ENCODE measurements at places on chromosomes 7 and 10.

- no peak for DNase-seq
Measured at GRCh38 chr10:78576276-78576675, 492.5 kb upstream of the ZMIZ1 start.

GRCh38 chr7:76051840-76052239 lies 3.9 kb downstream of the MDH2 start:
- no peak for DNase-seq

DNA sequence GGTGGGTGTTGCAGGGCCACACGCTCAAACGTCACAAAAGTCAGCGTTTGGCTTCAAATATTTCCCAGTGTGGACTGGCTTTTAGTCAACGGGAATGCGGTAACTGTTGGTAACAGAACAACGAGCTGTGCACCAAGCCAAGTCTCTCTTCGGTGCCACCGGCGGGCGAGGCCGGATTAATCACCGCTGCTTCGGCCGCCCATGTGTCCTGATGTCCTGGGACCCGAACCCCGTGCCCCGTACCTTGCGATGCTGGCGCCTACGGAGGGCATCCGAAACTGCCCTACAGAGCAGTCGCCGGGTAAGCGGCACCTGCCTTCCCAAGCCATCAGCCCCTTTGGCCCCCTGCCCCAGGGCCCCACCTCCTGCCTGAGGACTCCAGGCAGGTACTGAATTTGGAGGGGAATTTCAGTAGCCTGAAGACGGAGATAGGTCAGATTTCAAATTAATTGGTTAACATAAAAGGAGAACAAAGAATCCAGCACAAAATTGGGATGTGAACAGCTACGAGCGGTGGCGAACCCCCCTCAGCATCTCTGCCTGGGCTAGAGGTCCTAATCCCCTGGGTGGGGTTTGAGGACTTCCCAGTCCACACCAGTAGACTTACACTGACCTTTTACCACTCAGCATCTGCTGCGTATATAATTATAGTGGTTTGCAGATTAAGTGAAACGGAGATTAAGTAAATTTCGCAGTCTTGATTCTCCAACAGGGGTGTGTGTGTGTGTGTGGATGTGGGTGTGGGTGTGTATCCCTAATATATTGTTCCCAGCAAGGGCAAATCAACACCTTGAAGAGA lies at the start of gene LRRC72:
Gene LRRC72 (plus strand): TSS at position 84 of the 799 bp plus-strand sequence. CDS start 128 bp downstream, at position 212.
- DNase-seq: no peak

- DNase-seq: no peak
Measured at GRCh38 chr7:25952261-25953057, 199.5 kb upstream of the NFE2L3 start.

GRCh38 chr10:18949391-18949790 lies 99.2 kb upstream of the MALRD1 start:
- DNase-seq: no peak

DNA sequence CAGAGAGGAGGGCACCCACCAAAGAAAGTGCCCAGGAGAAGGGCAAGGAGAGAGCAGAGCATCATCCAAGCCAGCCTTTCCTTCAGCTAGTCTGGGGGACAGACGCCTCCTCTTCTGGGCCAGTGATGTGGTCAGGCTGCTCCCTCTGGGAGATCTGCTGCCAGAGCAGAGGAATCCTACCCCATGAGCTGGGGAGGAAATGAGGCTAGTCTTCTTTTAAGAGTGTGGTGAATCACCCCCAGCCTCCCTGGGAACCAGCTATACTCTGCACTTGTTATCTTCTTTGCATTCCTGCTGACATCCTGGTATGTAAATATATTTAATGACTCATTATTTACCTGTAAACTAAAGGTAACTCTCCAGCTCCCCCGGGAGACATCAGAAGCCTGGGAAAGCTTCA lies 41.6 kb upstream of the EPHB6 start:
- DNase-seq: no peak

DNA sequence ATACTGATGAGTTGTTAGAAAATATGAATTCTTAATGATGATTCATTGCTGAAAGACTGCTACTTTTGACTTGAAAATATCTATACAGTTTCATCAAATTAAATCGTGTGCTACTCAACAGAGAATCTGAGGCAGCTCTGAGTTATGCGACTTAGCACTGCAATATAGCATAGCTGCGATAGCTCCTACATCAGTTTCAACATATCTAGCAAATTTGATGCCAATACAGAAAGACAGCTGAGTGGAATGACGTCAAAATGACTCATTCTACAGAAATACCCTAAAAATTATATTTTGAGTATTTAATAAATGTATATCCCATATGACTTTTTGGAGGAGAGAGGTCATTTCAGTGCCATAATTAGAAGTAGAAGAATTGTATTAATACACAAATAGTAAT lies 1.1 kb upstream of the TARP start:
- DNase-seq: no peak

DNA sequence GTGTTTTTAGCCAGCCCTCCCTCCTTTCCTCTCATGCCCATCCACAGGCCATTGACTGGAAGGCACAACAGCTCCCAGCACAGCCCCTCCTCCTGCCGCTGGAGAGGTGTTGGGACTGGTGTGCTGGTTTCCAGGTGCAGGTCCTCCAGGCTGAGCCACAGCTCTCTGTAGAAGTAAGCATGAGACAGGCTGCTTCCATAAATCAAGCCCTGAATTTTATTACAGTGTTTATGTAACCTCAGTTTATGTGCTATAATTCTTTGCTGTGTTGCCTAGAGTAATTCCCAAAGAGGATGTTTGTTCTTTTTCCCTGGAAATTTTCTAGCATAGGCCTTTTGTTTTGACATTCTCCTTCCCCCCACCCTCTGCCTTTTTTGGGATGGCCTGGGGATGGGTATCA lies 445.8 kb downstream of the AUTS2 start:
- DNase-seq: no peak

GRCh38 chr7:28211006-28211405 lies 30.4 kb upstream of the JAZF1 start:
- no peak for DNase-seq

GRCh38 chr7:36176697-36177096 lies 23.6 kb downstream of the EEPD1 start:
- DNase-seq: no peak

DNA sequence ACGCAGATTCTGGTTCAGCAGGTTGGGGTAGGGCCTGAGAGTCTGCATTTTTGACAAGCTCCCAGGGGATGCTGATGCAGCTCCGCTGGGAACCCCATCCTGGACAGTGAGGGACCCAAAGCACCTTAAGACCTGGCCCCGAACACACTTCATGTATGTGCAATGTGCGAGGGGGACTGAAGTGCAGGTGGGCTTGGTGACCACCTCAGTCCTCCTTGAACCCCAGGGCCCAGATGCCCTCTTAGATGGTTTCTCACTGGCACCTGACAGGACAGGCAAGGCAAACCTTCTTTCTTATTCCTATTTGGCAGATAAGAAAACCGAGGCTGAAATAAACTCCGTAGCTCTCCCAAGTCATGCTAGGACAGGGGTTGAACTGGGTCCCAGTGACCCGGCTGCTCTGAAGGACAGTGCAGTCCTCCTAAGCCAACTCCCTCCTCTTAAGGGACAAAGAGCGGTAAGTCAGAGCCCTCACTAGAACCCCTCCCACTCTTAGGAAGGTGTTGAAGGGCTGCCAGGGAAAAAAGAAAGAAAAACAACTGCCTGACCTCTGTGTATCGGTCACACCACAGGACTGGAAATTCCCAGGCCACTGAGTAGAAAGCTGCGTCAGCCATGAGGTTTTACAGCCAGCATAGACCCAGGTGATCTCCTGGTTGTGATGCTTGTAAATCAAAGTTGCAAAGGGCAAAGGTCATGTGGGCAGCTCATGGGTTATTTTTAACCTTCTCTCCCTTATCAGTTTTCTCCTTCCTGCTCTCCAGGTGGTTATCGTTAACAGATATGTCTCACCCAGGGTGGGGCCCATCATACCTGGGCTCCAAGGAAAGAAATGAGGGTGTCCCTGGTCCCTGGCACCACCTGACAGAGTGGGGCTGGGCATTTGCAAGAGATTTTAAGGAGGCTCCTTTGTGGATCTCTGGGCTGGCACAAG lies 90.9 kb upstream of the SMNDC1 start:
- no peak for DNase-seq
